DMS79 treated with DMSO at 0.1 percent for 48 hours (cell line): ENCODE measurements at places on chromosomes 5 and 9.
A peak's percentile ranks its signal among the peaks of the same experiment; 100 is the strongest.

DNA sequence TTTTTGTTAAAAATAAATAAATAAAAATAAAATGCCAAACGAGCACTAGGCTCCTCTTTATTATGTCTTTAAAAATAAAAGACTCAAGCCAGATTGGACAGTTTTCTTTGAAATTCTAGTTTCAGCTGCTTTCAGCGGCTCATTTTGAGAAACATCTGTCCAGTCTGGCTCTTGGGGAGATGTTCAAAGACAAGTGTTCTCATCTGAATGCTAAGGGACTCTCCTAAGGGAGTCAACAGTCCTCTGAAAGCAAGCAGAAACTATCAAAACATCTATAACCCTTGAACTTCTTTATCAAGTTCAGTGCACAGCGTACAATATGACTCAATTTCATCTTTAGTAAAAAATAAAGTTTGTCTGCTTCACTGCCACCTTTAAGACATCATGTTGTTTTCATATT is 886.2 kb upstream of the DMAC1 start:
- DNase-seq, result no peak

GRCh38 chr5:163695830-163696578 is 190.6 kb downstream of the MAT2B start:
- no peak for DNase-seq

DNA sequence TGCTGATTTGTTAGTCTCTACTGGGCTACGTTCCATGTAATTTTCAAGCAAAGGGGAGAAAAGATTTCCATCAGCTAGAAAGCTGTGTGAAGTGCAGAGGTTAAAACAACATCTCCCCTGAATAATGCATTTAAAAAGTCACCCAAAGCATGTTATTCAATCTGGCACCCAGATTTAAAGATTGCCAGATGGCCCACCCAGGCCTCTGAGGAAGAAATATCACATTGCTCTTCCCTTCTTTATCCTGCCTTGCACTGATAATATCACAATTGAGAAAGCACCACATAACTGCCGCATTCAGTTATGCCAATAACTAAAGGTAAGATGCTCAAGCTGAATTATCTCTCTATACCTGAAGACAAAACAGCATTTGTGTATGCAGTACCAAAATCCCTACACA is 119.4 kb upstream of the PUM3 start:
- no peak for DNase-seq

GRCh38 chr9:73118286-73118685 is 33.4 kb upstream of the ANXA1 start:
- DNase-seq, result no peak

- no peak for DNase-seq
Observed at GRCh38 chr9:79663878-79664277, 92.1 kb downstream of the TLE4 start.

- no peak for DNase-seq
Observed at GRCh38 chr5:150190987-150191386, 1.1 kb downstream of the SLC6A7 start.

- peak; percentile 94 for DNase-seq
Observed at GRCh38 chr9:130583271-130583670, 3.9 kb downstream of the FUBP3 start.

DNA sequence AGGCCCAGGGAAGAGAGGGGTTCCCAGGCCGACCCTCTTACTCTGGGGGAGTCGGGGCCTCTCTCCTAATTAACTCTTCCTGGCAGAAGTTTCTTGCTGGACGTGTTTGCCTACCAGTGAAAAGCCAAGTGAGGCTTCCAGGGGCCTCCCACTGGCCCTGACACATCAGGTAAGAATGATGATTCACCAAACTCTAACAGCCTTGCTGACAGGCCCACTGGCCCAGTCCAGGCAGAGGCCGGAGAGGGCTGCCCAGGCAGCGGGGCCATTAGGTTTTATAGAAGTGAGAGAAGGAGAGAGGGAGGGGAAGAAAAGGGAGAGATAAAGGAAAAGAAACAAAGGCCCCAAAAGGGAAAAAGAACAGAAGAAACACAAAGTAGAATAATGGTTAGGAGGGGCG is 50.8 kb upstream of the FOXE1 start:
- no peak for DNase-seq

DNA sequence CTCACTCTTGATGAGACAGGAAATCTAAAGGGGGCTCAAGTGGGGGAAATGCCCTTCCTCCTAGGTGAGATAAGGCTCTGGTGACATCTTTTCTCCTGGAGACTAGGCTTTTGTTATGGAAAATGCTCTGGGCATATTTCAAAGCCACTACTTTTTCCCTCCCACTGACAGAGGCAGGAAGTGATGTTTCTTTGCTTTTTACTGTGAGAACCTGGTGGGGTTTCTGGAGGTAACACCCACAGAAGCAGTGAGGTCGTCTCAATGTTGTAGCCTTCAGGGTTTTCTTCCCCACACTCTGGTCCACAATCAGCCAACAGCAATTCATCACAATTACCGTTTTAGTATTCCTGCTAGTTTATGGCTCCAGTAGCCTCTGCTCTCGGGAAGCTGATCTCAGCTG is 41.4 kb upstream of the FAM240B start:
- DNase-seq, result no peak

GRCh38 chr5:133117912-133118445 is 66.2 kb downstream of the HSPA4 start:
- DNase-seq, result peak; percentile 5

DNA sequence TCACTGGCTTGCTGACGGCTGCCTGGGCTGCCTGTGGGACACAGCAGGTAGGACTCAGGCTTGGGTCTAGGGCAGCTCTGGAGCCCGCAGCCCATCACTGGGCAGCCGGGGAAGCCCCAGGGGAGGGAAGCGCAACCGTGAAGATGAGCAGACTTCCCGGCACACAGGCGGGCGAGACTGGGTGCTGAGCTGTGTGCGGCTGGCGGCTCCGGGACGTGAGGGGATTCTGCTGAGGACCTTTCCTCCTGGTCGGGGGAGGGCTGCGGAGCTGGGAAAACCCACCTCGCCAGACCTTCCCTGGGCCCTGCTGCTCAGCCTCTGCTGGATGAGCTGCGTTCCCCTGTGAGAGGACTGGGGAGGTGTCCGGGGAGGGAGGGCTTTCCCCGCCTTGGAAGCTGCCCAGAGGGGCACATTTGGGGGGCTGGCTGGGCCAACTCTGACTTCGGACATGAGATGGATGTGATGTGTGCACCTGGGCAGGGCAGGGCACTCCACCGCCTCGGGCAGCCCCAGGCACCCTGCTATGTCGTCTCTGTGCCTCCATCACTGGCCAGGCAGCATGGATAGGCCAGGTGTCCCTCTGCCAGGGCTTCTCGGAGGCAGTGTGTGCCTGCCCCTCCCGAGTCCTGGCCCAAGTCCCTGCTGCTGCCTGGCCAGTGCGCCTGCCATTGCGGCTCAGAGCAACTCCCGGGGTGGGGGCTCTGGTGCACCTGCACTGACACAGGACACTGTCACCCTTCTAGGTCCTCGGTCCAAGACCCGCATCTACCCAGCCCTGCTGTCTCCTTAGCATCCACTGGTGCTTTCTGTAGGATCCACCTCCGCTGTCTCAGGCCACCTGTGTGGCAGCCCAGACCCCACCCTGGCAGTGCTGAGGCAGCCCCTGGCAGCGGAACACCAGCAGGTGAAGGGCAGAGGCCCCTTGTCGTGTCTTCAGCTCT is 66.4 kb downstream of the COL5A1 start:
- no peak for DNase-seq

DNA sequence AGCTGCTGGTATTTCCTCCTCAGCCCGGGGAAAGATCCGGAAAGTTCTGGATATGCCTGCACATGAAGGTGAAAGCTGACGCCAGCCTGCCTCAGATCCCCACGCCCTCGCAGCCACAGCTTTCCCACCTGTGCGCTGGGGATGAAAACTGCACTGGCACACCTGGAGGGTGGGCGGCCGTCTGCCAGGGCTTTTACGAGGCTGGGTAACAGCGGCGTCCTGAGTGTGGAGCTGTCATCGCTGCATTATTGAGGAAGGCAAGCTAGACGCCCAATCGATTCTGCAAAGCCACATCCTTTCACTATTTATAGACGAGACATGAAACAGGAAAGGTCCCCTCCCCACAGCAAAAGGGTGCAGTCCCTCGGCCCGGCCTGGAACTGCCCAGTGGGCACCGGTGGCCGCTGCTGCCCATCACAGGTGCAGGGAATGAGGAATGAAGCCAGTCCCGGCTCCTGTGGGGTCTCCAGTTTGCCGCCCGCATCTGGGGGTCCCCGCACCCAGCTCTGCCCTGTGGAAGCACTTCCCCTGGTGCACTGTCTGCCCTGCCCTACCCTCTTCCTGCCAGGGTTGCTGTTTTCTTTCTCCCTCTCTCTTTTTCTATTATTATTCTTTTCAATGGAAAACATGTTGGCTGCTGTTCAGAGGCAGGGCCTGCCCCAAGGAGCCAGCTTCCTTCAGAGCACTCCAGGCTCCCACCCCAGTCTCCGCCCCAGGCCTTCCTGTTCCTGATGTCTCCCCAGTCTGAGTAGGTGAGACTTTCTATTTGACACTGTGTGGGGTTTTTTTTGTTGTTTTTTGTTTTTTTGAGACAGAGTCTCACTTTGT is 7.0 kb downstream of the NOTCH1 start:
- no peak for DNase-seq

DNA sequence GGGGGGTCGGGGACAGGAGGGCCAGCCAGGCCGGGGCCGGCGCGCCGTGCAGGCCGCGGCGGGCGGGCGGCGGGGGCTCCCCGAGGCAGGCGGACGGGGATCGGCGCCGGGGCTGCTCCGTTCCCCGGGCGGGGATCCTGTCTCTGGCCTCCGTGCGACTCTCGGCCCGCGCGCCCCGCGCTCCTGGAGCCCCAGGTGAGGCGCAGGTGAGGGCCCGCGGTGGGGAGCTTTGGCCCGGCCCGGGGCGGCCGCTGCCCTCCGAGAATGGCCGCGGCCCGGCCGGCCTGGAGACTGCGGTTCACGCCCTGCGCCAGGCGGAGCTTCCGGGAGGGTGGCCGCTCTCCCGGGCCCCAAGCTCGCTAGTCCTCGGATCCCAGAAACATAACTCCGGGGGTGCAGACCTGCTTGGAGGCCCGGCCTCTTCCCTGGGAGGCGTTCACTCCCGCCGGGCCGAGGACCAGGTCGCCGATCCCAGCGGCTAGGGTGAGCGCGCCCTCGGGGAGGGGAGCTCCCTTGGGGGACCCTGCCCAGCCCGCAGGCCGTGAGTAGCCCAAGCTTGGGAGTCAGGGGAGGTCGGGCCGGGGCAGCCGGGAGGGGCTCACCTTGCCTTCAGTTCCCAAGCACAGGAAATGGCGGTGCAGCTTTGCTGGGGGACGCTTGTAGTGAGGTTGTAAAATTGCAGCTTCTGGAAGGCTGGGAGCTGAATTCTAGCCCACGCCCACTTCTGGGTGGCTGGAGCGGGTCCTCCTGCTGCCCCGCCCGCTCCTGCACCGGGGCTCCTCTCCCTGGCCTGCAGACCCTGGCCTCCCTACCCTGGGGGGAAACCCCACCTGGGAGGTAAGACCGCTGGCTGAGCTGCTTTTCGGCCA is 723 bp downstream of the PPP1R26 start:
- DNase-seq, result peak; percentile 36

DNA sequence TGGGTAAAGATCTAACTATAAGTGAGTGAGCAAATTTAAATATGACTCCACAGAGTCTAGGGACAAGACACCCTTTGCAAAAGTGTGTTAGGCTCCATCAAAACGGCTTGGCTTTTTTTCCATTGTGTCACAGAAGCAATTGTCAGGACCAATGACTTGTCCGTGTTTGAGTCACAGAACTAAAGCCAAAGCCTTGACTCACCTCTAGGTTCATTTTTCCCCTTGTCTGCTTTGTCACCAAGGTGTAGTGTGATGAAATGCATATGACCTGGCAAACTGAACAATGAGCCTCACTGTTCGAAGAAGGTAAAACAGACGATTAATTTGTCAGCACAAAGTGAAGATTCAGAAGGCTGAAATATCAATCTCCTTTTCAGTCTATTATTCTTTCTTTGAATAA is 331.0 kb downstream of the GLIS3 start:
- DNase-seq, result no peak

DNA sequence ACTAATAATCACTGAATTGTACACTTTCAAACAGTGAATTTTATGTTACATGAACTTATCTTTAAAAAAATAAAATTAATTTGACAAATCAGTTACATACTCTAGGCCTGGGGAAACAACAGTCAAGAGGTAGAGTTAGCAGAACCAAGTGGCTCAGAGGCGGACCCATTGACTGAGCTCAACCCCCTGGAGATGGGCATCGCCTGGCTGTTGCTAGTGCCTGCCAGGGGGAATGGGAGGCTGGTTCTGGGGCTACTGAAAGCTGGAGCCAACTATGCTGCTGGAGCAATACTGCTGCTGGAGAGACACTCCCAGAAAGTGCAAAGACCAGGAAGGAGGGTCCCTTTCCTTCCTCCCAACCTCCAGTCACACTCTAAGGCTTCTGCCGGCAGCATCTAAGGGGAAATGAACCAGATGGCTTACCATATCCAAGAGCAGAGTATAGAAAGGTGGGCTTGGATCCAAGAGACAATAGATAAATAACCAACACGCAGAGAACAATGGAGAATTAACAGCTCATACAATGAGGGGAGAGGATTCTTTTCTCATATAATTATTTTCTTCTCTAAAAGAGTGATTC is 40.3 kb upstream of the ANKRD55 start:
- DNase-seq, result peak; percentile 1

DNA sequence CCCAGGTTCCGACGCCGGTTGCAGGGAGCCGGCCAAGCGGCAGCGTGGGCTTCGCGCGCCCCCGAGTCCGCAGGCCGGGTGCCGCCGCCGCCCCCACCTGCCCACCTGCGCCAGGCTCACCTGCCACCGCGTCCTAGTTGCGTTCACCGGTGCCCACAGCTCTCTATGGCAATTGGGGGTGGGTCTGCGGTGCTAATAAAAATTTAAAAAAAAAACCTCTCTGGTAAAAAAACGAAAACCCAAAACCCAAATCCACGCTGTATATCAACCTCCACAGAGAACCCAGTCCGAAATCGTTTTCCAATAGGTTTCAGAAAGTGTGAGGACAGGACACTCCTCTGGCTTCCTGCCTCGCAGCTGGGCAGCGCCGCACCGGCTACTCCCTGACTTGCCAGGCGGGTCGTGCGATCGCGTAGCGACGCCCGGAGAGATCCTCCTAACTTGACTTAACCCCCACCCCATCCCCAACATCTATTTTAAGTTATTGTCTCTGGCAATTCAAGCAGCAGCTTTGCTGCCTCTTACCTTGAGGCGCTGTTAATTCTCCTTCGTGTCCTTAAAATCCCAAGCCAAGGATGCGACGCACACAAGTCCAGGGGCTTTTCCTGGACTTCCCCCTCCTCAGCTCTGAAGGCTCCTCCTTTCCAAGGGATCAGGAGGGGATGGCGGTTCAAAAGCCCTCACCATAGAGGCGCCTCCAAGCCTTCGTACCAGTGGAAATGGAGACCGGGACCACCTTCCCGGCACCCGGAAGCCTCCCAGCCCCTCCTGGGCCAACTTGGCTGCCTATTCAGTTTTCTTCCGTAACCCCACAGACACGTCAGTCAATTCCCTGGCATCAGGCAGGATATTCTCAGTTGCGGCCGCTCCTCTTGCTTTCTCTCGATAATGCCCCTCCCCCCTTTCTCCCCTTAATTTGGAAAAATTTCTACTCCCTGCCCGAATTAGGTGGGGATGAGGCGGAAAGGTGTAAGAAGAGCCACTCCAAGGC is 1639.4 kb upstream of the C9orf72 start:
- no peak for DNase-seq
